ENCODE measurements at places on chromosomes 6 and 20.

- DNase-seq: no peak
These were observed 3.6 kb downstream of the DOP1A start for GRCh38 chr6:83071023-83071422.

GRCh38 chr6:137046871-137047412, 2.2 kb upstream of the IL20RA start:
- DNase-seq: no peak

DNA sequence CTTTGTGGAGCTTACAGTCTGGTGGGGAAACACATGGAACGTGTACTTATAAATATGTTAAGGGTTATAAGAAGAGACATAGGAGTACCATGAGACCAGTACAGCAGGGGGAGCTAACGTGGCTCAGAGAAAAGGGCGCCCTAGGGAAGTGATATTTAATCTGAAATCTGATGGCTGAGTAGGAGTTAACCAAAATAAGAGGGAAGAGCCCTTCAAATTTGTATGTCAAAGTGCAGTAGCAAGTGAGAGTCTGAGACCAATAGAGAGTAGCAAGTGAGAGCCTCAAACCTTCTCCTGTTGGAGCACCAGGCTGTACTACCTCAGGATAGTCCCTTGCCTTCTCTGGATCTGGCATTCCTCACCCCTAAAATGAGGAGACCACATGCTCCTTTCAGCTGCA, 6.1 kb upstream of the PKIG start:
- DNase-seq: no peak

DNA sequence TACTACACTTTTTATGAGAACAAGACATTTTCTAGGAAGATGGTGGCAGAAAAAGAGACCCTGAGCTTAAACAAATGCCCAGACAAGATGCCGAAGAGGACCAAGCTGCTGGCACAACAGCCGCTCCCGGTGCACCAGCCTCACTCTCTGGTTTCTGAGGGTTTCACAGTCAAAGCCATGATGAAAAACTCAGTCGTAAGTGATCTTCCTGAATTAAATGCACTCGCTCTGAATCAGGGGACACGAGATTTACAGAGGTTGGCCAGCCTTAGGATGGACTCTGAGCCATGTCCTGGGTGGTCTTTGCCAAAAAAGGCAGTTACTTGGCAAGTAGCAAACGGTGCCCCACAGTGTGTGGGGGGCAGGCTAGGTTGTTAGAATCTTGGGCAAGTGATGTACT, 423 bp downstream of the PACRG start:
- no peak for DNase-seq

GRCh38 chr6:23145781-23146180, 576.4 kb downstream of the HDGFL1 start:
- no peak for DNase-seq

DNA sequence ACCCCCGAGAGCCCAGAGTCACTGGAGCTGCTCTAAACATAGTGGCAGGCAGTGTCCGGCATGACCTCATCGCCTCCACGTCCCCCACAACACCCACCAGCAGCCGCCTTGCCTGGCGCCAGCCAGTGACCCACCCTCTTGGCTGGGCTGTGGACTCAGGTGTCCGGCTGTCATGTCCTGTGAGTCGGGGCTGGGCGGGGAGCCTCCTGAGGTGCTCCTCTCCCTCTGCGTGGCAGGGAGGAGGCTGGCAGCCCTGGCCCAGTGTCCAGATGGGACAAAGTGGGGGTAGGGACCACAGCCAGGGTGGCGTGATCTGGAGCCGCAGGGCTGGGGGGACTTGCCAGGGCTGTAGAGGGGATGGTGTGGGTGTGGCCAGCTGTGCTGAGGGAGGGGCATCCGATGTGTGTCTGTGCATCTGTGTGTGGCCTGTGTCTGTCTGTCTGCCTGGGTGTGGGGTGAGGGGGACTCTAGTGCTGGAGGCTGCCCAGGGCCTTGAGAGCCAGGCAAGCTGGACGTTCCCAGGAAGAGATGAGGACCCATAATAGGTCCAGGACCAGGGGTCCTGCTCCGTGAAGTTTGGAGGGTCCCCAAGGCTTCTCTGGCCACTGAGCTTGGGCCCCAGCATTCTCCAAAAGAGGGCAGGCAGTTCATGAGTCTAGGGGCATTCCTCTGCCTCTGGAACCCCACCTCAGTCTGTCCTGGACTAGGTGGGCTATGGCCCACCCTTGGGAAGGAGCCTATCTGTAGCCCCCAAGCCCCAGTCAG, 2.3 kb upstream of the SOX18 start:
- no peak for DNase-seq

DNA sequence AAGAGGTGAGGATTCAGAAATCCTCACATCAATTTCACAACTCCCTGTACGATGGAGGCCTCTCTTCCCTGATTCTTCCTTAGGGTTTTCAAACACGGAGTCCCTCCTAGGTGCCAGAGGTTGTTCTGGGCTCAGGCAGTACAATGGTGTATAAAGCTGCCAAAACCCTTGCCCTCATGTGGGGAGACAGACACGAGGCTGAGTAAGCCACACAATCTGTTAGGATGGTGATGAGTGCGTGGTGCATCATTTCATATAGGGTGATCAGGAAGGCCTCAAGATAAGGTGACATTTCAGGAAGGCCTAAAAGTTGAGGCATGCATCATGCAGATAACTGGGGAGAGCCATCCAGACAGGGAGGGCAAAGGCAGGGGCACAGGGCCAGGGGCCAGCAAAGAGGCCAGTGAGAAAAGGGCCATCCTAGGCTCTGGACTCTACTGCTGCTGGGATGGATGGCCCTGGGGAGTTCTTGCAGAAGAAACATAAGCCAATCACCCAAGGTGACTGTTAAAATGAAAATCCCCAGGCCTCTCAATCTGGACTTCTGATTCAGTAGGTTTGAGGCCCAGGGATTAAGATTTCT, 186.5 kb downstream of the PRKN start:
- no peak for DNase-seq

- no peak for DNase-seq
These were observed 40.0 kb downstream of the PLAGL2 start for GRCh38 chr20:32167552-32167951.

DNA sequence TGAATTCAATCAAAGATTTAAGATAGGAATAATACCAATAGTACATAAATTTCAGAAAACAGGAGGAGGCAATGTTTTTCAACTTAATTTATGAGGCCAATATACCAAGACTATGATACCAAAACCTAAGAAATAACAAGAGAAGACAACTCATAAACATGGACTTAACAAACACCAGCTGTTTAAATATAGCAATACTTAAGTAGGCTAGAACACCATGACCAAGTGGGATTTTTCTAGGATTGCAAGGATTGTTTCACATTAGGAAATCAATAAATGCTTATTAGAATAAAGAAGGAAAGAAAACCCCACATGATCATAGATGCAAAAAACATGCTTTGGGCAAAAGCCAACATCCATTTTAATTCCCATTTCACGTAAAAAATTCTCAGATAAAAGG, 355.1 kb downstream of the EPM2A start:
- DNase-seq: no peak

GRCh38 chr6:26476896-26477295, 19.1 kb downstream of the BTN2A1 start:
- DNase-seq: no peak

DNA sequence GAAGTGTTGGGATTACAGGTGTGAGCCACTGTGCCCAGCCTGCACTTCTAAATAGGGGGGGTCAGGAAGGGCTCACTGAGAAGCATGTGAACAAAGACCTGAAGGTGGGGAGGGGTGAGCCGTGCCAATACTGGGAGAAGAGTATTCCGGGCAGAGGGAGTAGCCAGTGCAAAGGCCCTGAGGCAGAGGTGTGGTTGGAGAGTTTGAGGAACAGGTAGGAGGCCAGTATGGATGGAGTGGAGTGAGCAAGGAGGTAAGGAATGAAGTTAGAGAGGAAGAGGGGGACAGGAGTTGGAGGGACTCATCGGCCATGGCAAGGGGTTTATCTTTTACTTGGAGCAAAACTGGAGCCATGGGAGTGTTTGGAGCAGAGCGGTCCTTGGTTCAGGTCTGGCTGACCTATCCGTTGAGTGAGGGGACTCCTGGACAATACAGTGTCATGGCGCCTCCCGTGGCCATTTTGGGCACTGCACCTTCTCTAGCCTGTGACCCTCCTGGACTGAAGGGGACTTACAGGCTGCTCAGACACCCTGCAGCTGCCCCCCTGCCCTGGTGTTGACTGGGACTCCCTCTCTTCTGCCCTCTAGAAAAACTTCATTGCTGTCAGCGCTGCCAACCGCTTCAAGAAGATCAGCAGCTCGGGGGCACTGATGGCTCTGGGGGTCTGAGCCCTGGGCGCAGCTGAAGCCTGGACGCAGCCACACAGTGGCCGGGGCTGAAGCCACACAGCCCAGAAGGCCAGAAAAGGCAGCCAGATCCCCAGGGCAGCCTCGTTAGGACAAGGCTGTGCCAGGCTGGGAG, 12.1 kb downstream of the FOXS1 start:
- DNase-seq: peak; percentile 22

- no peak for DNase-seq
These were observed 57.2 kb upstream of the MAFB start for GRCh38 chr20:40746251-40746650.

GRCh38 chr6:119742188-119742803, 392.7 kb upstream of the MAN1A1 start:
- DNase-seq: peak; percentile 27

- DNase-seq: no peak
These were observed 35.8 kb downstream of the RREB1 start for GRCh38 chr6:7143476-7143974.

GRCh38 chr6:151682922-151683321, 124.6 kb upstream of the ESR1 start:
- DNase-seq: no peak

Measured in thymus (tissue), 14 donors.